ENCODE measurements at places on chromosomes 12 and 14.
A peak's percentile ranks its signal among the peaks of the same experiment; 100 is the strongest.

- no peak for DNase-seq
These were observed 47.4 kb upstream of the COL2A1 start for GRCh38 chr12:48051681-48052080.

DNA sequence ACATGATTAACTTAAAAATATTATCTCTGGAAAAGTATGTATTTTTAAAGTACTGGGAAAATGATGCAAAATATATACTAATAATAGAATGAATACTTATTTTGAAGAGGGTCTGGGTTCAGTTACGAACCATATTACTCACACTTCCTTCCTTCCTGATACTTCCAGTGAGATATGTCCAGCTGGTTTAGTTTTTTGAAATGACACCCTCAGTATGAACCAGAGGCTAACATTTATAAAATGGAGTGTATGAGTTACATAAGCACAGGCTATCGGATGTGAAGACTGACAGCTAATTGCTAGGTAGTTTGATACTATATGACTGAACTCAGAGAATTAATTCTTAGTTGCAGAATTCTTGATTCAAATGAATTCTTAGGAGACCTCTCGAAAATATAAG, 122.9 kb downstream of the OTOGL start:
- no peak for DNase-seq

GRCh38 chr12:87815771-87816585, 213.2 kb downstream of the C12orf50 start:
- no peak for DNase-seq

DNA sequence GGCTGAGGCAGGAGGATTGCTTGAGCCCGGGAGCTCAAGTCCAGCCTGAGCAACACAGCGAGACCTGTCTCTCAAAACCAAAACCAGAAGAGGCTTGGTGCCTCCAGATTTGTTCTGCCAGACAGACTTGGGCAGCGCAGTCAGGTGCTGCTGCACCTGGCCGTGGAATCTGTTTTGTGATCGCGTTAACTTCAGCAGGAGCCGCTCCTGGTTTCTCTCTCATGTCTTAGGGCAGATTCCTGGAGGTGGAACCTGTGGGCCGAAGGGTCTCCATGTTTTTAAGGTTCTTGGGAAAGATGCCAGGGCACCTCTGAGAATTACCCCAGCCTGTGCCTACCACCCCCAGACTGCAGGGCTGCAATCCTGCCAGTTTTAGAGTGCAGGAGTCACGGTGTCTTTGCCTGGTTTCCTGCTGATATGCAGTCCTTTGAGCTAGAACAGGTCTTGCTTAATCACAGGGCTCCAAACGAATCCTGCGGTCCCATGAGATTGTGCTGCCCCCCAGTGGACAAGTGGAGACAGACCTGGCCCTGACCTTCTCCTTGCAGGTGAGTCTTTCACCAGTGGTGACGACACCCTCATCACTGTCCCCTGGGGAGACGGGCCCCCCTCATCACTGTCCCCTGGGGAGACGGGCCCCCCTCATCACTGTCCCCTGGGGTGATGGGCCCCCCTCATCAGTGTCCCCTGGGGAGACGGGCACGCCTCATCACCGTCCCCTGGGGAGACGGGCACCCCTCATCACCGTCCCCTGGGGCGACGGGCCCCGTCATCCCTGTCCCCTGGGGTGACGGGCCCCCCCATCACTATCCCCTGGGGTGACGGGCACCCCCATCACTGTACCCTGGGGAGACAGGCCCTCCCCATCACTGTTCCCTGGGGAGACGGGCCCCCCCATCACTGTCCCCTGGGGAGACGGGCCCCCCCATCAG, 37.6 kb downstream of the PACS2 start:
- DNase-seq = peak; percentile 81

- no peak for DNase-seq
These were observed 38.6 kb downstream of the ANKS1B start for GRCh38 chr12:99946131-99946530.

GRCh38 chr14:100819829-100820475, 6.0 kb upstream of the MEG3 start:
- DNase-seq = no peak

GRCh38 chr12:132597333-132598316, 12.8 kb downstream of the LRCOL1 start:
- DNase-seq = no peak

- DNase-seq = no peak
These were observed 137.6 kb upstream of the SSTR1 start for GRCh38 chr14:38070061-38070588.

- DNase-seq = no peak
These were observed 895 bp upstream of the CCDC88C start for GRCh38 chr14:91418387-91419043.

DNA sequence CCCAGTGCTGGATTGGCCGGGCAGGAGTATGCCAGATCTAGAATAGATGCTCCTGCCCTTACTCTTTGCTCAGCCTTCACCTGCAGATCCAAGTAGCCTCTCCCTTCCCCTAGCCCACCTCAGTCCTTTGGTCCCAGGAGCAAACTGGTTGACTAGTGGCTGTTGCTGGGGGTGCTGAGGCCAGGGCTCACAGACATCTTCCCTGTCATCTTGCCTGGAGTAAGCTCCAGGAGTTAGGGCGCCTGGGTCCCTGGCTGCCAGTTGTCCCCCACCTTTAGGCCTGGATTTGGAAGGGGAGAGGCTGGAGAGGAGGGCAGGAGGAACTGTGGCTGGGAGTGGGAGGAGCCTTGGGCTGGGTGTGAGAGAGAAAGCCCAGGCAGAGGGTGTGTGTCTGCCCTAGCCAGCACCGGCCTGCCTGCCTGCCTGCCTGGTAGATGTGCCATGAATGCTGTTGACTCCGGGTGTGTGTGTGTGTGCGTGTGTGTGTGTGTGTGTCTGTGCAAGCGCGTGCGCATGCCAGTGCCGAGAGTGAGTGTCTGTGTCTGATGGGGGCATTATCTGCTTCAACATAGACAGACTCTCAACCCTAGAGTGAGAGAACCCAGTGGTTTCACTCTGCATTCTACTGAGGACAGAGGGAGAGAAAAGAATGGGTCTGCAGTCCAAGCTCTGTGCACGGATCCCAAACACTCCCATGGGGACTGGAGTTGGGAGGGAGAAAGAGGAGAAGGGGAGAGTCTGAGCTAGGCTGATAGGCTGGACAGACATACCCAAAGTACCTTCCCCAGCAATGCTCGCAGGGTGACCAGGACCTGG, 845 bp upstream of the RARG start:
- DNase-seq = no peak

GRCh38 chr14:50955373-50956043, 11.2 kb upstream of the PYGL start:
- DNase-seq = no peak

DNA sequence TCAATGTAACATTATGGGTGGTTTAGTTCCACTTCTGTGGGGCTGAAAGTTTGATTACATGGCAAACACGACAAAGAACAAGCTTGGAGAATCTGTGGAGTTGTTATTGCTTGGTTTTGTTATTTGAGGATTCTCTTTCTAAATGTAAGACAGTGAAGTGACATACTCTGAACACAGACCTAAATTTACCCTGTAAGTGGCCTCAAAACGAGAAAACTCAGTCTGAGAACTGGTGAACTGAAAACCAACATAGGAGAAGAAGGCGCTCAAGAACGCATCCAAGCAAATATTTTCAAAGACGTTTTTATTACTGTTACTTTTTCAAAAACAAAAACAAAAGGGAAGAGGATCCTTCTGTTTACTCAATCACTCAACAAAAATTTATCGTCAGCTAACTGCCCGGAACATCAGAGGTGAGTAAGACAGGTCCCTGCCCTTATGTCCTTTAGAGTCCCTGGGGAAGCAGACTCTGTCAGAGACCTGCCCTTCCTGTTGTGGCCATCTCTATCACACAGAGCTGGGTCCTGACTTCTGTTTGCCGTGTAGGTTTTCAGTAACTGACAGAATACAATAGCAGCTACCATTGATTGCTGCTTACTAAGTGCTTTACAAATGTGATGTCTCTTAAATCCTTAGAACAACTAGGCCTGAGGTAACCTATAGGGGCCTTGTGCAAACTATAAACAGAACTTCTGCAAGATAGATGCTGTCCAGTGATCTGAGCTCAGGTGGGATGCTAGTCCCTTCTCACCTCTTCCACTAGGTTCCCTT, 79.3 kb upstream of the C12orf71 start:
- DNase-seq = no peak

- no peak for DNase-seq
These were observed 1.5 kb upstream of the POU6F1 start for GRCh38 chr12:51219322-51219721.

GRCh38 chr12:49059299-49060171, 1.1 kb downstream of the KMT2D start:
- DNase-seq = no peak

DNA sequence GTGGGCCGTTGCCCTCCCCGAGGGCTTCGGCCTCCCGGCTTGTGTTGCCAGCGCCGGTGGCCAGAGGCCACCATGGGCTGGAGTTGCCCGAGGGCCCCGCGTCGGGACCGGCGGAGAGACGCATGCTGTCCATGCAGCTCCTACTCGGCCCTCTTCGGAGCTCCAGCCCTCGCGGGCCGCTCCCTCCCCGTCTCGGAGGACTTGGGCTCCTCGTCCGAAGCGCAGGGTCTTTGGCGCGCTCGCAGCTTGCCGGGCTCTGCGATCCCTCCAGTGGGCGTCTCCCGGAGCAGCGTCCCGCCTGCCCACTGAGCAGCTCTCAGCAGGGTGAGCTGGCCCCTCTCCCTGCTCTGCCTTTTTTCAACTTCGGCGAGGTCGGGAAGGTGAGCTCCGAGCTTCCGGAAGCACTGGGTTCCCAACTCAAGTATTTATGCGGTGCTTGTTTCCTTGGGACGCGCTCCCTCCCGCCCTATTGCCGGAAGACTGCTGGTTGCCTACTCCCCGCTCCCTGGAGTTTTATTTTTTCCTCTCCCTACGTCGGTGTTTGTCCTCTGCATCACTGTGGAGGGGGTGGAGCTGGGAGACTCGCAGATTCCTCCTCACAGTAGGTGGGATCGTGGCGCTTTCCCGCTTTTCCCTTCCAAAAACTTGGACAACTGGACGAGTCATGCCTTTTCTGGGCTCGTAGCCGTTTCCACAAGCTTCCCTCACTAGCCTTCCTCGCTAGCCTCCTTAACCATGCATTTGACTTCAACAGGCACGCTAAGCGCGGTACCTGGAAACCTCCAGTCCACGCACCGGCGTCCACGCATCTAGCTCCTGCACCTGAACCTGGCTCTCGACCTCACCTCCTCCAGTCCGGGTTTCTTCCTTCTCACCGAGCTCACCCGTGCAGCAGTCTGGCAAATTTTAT, at the start of gene AVPR1A:
TSS of gene AVPR1A (minus strand) at position 489 of the 910 bp plus-strand sequence. CDS start at position 124, 365 bp downstream.
- no peak for DNase-seq

GRCh38 chr12:29644536-29645162, 139.1 kb downstream of the TMTC1 start:
- no peak for DNase-seq

GRCh38 chr14:96582411-96582961, 80.3 kb downstream of the PAPOLA start:
- no peak for DNase-seq

GRCh38 chr12:113072136-113072535, 15.6 kb downstream of the DTX1 start:
- no peak for DNase-seq

All from GM18507 (cell line).